ENCODE measurements at places on chromosomes 5 and 9.

GRCh38 chr5:56412601-56413379, 179.7 kb upstream of the ANKRD55 start:
- DNase-seq: no peak

- no peak for DNase-seq
These were observed 198.5 kb downstream of the DNAH5 start for GRCh38 chr5:13746026-13746425.

GRCh38 chr5:51518607-51519006, 135.4 kb downstream of the ISL1 start:
- DNase-seq: no peak

DNA sequence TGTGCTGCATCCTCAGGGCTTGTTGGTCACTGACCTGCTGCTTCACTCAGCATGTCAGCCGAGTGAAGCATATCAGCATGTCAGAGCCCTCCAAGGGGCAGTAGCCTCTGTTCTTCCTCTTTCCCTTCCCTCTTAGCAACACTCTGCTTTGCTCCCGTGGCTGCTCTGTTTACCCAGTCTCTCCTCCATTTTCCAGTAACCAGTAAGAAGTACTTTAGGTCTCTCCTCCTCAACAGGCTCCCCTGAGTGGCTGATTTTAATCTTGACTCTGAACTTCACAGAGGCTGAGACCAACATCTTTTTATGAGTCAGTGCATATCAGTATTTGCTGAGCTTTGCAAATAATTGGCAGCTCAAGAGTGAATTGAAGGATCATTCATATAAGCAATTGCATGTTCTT, 18.6 kb upstream of the ADRB2 start:
- DNase-seq: no peak

- DNase-seq: no peak
These were observed 478.9 kb downstream of the PSAT1 start for GRCh38 chr9:78775696-78776295.

DNA sequence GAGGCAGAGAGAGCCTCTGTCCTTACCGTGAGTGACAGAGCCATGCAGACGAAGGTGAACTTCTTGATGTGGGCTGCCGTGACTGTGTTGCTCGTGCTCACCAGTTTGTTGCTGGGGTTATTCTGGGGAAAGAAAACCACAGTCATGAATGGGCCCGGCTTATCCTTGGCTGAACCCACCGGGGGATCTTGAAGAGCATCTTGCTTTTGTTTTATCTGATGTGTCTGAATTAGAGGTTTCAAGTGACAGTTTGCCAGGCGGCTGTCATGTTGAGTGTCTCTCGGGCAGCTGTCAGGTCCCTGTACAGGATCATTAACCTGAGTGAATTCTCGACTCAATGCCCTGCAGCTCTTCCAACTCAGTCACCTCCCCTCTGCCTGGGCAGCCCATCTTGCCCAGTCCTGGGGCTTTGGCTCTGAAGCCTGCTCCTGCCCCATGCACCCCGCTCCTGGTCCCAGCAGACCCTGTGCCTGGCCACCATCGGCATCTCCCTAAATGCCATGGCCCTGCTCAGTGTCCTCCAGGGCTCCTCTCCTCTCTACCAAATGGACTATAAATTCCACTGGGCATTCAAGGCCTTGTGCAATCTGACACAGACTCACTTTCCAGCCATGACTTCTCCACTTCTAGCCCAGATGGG, 77.4 kb downstream of the OTULIN start:
- no peak for DNase-seq

GRCh38 chr5:82387001-82387818, 109.1 kb upstream of the RPS23 start:
- DNase-seq: peak; percentile 91

GRCh38 chr5:45692481-45692880, 3.7 kb downstream of the HCN1 start:
- DNase-seq: no peak

GRCh38 chr5:74892921-74893320, 26.7 kb upstream of the FAM169A start:
- no peak for DNase-seq

DNA sequence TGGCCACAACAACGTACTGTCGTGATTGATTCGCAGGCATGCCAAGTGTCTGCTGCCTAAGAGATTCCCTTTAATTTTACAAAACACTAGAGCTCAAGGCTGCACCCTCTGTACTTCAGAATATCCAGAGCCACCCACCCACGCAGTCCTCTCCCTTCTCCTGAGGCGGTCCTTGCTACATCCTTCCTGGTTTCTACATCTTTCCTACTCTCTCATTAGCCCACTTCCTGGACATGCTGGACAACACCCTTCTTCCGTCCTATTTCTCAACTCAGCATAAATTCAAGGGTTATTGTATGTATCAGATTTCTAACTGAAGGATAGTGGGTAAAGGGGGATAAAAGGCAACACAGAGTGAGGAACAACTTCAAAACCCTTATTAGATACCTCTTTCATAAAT, 148.4 kb upstream of the MAP3K1 start:
- DNase-seq: no peak

DNA sequence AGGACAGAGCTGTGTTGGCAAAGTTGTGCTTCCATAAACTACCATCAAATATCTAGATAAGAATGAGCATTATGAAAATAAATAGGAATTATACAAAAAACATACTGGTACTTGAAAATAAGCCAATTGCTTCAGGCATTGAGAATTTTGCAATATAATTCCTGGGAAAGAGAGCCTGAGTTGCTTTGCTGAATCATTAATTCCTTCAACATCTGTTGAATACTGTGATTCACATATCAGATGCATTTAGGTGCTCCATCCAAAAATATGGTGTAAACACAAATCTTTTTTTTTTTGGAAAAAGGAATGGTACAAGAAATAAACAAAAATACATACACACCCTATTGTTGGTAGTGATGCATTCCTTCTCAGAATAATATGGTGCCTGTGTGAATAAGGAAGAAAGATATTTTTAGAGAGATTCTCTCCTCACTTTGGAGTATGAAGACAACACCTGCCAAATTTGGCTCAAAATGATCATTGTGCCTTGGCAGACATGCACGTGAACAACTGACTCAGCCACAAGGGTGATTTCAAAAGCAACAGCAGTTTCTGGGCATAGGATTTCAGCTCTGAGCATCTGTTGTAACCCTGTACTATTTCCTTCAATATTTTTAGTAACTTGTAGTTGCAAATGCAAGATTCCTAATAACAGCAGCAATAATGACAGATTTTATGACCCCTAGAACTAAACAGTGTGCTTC, 96.7 kb downstream of the CAVIN4 start:
- DNase-seq: peak; percentile 66

- no peak for DNase-seq
These were observed 36.8 kb upstream of the NFIB start for GRCh38 chr9:14350754-14351153.

GRCh38 chr9:2788919-2789318, 55.0 kb downstream of the PUM3 start:
- no peak for DNase-seq

DNA sequence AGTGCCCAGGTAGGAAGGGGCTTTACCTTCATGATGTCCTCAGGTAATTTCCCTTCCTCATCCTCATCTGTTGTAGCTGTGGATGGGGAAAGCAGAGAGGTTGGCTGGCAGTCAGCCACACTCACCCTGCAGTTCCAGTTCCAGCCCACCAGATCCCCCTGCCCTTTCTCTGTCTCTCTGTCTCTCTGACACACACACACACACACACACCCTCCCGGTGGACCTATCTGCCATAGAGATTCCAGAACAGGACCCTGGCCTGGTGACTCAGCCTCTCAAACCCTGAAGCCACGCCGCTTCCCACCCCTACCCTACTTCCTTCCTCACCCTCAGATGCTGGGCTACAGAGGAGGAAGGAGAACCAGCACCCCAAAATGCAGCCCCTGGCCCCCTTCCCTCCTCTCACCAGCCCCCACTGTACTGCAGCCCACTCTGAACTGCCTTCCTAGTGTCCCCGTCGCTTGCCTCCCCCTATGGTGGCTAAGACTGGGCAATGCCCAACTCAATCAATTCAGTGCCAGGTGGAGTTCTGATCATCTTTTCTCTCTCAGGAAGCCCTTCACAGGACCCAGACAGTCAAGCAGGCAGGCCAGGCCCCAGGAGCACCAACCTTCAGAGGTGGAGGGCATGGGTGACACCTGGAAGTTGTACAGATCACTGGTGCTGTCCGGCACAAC, 4.8 kb downstream of the IRF1 start:
- no peak for DNase-seq

- peak; percentile 5 for DNase-seq
These were observed 68.9 kb downstream of the COL27A1 start for GRCh38 chr9:114224247-114224610.

- no peak for DNase-seq
These were observed 299.8 kb downstream of the TLE1 start for GRCh38 chr9:81389569-81389993.

- no peak for DNase-seq
These were observed 179.7 kb upstream of the ADAMTSL1 start for GRCh38 chr9:18294229-18294628.

- no peak for DNase-seq
These were observed 149.9 kb upstream of the FBN2 start for GRCh38 chr5:128687930-128688329.

GRCh38 chr5:54524082-54524481, 6.5 kb downstream of the SNX18 start:
- no peak for DNase-seq

DNA sequence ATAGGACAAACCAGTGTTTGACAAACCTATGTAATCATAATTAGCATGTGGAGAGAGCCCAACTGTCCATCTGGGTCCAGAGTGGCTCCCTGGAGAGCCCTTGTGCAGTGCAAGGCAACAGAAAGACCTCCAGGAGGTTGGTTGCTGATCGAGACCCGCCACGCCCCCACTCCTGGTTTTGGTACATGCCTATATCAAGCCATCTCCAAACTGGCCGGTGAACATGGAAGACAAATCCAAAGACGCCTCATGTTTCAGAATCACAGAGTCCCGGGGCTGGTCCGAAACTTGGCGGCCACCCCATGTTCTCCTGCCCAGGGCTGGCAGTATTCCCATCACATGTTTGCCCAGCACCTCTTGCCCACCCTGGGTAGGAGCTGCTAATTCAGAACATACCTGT, 140.2 kb downstream of the PAX5 start:
- DNase-seq: peak; percentile 74

GRCh38 chr5:151171529-151171928, 13.9 kb upstream of the ANXA6 start:
- no peak for DNase-seq

DNA sequence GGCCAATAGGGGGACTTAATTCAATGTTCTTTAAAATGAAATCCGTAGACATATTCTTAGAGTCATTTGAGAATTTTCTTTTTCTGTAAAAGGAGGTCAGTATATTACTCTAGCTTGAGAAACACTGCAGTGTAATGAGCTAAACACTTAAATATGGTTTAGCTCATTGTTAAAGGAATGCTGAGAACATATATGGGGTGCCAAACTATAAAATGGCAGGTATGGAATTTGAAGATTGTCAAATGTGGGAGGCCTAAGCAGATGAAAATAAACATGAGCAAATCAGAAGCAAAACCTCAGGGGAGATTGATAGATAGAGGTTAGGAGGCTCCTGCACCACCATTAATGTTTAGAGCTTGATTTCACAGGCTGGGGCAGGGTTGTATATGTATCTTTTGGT, 57.9 kb downstream of the STX17 start:
- no peak for DNase-seq

- no peak for DNase-seq
These were observed 15.4 kb upstream of the RANBP17 start for GRCh38 chr5:170846416-170846815.

GRCh38 chr5:179122411-179123108, 62.4 kb downstream of the ZNF354C start:
- DNase-seq: no peak

DNA sequence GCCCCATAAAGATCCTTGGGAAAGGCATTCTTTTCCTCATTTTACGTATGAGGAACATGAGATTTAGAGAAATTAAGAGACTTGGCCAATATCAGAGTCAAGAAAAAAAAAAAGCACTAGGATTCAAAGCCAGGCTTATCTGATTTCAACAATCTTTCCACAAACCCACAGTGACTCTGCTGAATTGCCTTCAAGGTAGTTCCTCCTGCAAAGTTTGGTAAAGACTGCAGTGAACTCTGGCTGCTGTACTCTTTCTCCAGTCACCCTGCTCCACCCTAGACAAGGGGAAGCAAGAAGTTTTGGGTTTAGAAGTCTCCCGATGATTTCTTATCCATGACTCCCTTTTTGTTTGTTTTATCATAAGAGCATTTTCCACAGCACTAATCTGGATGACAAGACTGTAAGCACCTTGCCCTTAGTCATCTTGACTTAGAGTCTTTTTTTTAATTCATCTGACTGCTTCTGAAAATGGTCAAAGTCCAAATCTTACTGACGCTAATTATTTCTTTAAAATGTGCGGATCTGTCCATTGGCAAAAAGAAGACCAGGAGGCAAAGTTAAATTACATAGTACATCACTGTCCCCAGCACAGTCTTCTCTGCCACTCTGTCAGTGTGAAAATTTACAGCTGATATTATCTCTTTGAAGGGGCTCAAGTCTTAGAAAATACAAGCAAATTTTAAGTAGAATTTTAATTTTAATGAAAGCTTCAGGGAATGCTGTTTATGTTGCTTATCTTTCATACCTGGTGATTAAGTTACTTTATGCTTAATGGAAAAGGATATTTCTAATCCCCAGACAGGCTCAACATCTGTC, 180.1 kb downstream of the TTLL11 start:
- DNase-seq: no peak

- peak; percentile 93 for DNase-seq
These were observed 37.8 kb downstream of the EXOSC2 start for GRCh38 chr9:130731355-130731754.

DNA sequence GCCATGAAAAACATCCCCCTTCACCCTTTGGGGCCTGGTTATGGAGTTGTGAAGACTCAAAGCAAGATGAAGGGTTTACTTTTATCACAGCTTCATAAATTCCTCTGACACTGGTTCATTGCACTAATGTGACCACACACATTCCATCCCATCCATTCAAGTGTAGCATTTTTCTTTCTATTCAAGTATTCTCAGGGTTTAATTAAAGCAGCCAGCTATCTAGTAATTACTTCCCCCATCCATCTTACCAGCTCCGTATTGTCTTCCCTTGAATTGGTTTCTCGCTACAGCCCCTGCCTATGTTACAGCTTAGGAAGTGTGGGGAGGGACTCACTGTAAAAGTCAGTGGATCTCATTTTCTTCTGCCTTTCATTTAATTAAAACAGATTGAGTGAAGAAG, 387.0 kb upstream of the RFX3 start:
- DNase-seq: no peak

All from NCI-H1092 treated with DMSO at 0.1 percent for 48 hours (cell line).